ENCODE measurements at places on chromosomes 3 and 15.

GRCh38 chr15:76310475-76311099, 682 bp downstream of the ETFA start:
- no peak for DNase-seq

DNA sequence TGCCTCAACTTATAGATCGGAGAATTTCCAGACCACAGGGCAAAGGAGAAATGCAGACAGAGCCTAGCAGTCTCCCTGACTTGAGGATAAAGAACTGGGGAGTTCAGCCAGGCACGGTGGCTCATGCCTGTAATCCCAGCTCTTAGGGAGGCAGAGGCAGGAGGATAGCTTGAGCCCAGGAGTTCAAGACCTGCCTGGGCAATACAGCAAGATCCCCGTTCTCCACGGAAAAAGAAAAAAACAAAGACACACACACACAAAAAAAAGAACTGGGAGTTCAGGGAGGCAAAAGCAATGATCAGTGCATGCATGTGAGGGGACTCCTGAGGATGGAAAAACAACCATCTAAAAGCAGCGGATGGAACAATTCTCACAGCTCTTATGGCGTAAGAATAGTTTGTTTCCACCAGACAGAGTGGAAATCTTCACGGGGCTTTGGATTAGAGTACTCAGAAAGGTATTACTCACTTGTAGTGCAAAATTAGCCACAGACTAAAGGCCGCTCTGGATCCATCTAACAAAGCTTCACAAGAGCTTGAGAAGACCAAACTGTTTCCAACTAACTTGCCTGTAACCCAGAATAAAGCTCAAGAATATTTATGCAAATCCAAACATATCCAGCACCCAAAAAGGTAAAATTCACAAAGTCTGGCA, 16.3 kb downstream of the SEC11A start:
- DNase-seq: no peak

DNA sequence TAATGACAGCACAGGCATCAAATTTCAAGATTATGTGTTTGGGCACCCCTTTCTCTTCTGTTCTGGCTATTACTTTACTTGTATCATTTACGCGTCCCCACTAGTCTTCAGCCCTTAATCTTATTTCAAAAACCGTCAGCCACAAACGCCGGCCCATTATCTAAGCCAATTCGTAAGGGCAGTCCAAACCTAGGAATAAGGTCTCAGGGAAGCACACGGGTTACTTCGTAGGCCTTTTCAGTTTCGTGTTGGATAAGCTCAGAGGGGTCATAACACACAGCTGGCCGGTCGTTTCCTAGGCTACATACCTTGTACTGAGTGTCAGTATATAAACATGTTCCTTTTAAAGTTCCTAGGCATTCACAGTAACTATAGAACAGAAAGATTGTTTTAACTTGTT, 5.1 kb upstream of the DNAAF4 start:
- no peak for DNase-seq

DNA sequence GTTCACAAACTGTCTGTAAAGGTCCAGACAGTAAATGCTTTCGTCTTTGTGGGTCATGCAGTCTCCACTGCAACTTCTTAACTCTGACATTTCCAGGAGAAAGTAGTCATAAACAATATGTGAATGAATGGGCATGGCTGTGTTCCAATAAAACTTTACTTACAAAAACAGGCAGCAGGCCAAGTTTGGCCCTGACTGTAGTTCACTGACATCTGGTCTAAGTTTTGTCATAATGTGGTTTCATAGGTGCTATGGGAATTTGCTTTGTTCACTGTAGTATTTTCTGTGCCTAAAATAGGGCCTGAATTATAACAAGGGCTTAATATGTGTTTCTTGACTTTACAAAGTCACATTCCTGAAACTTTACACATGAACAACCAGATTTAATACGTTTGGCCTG, 186.0 kb upstream of the KBTBD8 start:
- no peak for DNase-seq

DNA sequence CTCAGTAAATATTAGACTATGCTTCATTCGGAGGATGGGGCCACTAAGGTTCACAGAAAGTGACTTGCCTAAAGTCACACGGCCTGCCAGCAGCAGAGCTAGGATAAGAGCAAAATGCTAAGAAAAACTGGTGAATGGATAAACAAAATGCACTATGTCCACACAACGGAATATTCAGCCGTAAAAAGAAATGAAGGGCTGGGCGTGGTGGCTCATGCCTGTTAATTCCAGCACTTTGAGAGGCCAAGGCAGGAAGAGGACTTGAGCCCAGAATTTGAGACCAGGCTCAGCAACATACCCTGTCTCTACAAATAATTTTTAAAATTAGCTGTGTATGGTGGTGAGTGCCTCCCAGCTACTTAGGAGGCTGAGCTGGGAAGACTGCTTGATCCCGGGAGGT, 7.7 kb downstream of the TKT start:
- DNase-seq: no peak

DNA sequence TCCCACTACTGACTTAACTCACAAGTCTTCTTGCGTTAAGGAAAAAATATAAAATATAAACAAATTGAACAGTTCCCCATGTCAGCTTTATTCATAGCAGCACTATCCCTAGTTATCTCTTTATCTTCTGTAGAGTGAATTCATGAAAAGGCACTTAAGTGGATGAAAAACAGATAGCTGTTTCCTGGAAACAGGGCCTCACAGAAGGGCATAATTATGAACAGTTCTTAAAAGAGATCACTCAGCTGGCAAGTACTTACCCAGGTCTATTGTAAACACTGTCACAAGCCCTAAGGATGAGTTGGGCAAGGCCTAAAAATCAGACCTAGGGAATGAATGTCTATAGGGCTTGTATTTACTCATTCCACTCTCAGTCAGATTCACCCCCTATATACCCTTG, 10.7 kb downstream of the MB21D2 start:
- DNase-seq: no peak

DNA sequence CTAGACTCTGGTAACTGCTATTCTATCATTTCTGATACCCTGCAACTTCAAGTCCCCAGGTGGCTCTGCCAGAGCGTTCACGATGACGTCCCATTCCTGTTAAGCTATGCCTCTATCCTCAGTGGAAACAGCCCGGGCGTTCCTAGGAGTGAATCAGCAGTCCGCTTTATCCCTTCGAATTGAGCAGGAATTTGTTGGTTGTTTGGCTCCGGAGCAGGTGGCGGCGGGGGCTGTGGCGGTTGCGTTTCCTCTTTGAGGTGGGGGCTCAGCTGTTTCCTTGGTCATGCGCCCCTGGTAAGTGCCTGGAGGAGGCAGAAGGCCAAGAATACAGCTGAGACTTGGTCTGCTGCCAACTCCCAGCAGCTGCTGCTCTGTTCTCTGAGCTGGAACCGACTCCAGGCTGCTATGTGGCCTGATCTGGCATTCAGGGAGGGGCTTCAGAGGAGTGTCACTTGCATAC, 25.2 kb downstream of the ARPP21 start:
- no peak for DNase-seq

- DNase-seq: no peak
These were observed 176.9 kb upstream of the PROK2 start for GRCh38 chr3:71961891-71962290.

- no peak for DNase-seq
These were observed 26.9 kb upstream of the TJP1 start for GRCh38 chr15:29849218-29849617.

GRCh38 chr15:42084465-42085235, 9.7 kb downstream of the PLA2G4D start:
- DNase-seq: peak; percentile 80

DNA sequence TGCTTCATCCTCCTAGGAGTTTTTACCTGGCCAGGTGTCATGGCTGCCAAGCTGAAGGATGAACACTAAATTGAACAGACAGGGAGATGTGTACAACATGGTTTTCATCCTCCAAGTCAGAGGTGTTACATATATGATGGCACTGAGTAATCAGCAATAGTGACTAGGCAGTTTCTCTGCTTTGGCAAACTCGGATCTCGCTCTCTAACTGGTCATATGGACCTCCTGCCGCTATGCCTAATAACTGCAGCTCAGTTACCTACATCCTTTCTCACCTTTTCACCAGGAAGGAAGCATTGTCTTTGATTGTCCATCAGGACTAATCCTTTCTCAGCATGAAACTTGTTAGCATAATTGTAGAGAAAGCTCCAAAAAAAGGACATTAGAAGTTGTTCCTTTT, 175.9 kb upstream of the PLSCR5 start:
- DNase-seq: no peak

GRCh38 chr3:131602011-131602779, 99.4 kb upstream of the MRPL3 start:
- DNase-seq: no peak

- DNase-seq: no peak
These were observed 20.8 kb upstream of the TNIK start for GRCh38 chr3:171481011-171481410.

DNA sequence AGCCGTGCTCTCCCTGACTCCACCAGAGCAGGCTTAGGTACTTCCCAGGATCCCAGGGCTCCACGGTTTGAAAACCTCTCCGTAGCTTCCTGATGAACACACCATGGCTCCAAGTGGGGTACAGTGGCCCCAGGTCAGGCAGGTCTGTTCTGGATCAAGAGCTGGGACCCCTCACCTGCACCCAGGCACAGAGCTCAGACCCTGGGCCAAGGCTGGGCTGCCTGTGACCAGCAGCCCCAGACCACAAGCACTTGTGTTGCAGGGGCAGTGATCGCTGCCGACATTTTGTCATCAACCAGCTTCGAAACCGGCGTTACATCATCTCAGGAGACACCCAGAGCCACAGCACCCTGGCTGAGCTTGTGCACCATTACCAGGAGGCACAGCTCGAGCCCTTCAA, 5.3 kb downstream of the SH2D7 start:
- DNase-seq: no peak

DNA sequence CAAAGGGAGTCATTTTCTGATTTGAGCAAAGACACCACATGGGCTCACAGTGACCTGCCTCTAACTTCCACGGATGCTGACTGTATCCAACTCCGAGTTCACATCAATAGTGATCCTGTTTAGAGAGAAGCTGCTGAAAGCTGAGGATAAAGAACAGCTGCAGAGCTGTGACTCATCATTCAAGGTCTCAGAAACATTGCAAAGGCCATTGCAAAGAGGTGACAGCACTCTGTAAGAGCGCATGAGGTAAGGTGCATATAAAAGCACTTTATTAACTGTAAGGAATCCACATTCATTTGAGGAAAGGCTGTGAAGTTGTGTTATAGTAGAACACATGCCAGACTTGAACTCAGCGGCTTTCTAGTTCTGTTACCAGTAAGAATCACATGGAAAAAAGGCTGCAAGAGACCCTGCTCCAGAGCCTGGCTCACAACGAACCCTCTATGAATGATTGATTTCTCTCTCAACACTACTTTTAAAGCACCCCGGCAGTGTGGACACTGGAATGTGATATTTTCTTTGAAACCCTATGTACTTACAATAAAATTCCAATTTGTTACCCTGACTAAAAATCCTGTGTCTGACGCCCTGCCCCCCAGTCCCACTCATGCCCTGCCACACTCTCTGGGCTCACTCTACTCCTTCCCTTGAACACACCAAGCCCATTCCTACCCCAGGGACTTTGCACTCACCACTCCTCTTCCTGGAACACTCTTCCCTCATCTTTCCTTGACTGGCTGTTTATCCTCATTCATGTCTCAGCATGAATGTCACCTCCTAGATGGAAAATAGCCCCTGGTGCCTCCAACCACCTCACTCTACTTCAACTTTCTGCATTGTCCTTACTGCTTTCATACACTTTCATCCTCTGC, 111.2 kb downstream of the LSM3 start:
- DNase-seq: no peak

DNA sequence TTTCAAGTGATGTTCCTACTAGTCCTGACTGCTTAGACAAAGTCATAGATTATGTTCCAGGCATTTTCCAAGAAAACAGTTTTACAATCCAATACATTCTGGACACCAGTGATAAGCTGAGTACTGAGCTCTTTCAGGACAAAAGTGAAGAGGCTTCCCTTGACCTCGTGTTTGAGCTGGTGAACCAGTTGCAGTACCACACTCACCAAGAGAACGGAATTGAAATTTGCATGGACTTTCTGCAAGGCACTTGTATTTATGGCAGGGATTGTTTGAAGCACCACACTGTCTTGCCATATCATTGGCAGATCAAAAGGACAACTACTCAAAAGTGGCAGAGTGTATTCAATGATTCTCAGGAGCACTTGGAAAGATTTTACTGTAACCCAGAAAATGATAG, 3.8 kb downstream of the TIPARP start:
- no peak for DNase-seq

DNA sequence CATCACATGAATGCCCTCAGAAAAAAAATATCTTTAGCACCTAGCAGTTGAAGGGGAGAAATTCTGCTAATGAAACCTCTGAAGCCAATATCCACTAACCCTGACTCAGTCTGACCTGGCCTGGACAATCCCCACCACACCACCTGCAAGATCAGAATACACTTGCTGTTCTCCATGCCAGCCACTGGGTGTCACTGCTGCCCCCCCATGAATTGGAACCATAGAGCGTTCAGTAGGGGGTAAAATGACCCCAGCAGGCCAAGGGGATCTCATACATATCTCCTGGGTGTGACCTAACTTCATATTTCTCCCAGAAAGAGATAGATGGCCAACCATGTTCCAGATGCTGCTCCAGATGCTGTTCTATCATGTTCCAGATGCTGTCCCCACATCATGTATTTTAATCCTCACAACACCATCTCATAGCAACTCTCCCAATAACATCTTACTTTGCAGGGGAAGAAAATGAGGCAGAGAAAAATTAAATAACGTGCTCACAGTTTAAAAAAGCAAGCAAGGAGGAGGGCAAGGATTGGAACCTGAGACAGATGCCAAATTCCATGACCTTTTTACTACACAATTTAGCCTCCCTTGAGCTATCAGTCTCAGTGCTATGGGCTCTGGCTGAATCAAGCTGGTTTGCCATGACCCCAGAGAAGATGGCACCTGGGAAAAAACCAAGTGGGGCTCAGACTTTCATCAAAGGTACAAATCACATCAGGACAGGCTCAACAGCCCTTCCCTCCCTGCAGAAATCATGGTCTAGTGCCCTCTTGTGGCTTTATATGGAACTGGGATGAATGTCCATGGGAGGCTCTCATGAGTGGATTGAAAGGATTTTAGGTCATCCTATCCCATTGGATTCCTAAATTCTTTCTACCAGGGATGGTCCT, 12.4 kb downstream of the NTRK3 start:
- peak; percentile 45 for DNase-seq

GRCh38 chr3:159950156-159950898, 38.3 kb upstream of the IL12A start:
- peak; percentile 28 for DNase-seq

GRCh38 chr15:77393471-77393840, 26.4 kb downstream of the PEAK1 start:
- no peak for DNase-seq

DNA sequence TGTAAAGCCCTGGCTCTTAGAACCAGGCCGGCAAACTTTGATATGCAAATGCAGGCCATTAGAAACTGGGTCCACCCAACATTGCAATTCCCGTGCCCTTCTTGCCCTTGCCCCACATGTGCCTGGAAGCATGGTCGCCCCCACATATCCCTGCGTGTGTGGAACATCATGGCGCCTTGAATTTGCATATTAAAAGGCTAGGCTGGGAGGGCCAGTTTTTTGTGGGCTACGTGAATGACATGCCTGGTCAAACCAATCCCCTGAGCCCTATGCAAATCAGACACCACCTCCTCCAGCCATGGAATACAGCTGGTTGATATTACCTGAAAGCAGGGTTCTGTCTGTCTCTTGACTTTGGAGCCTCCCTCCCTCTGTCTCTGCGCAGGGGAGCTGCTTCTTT, 58.7 kb upstream of the ARHGEF26 start:
- DNase-seq: no peak
